ENCODE measurements at places on chromosomes 7 and 10.

GRCh38 chr10:70131560-70131937 lies 1.1 kb downstream of the AIFM2 start:
- DNase-seq = no peak

DNA sequence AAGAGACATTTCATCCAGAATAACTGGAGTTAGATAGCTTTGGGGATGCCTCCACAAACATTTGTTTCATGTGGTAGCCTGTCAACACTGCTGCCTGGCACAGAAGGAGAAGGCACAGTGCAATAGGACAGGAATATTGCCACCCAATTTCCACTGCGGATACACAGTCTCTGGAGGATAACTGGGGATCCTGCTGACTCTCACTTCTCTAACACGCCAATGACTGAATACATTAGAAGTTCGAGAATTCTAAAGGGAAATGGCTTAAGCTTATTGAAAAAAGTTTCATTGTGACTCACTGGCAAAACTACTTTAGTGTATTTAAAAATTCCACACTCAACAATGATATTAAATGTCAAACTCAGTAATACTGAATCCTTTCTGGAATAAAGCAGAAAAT lies 12.9 kb downstream of the ARL3 start:
- DNase-seq = no peak

GRCh38 chr10:34407324-34407805 lies 407.7 kb downstream of the PARD3 start:
- peak; percentile 81 for DNase-seq

DNA sequence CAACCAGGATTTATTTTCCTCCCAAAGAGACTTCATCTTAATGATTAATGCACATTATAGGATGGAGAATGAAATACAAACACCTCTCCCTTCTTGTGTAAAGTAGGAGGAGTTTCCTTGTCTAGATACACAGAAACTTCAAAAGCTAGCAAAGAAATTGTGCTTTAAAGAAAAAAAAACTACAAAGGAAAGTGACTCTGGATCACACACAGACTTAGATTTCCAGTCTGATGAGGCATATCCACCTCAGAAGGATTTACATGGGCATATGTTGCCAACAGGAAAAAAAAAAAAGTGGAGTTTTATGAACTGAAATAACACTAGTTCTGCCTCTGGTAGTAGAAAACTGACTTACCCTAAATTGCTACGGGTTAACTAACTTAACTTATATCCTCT lies 449.6 kb downstream of the KCNMA1 start:
- no peak for DNase-seq

DNA sequence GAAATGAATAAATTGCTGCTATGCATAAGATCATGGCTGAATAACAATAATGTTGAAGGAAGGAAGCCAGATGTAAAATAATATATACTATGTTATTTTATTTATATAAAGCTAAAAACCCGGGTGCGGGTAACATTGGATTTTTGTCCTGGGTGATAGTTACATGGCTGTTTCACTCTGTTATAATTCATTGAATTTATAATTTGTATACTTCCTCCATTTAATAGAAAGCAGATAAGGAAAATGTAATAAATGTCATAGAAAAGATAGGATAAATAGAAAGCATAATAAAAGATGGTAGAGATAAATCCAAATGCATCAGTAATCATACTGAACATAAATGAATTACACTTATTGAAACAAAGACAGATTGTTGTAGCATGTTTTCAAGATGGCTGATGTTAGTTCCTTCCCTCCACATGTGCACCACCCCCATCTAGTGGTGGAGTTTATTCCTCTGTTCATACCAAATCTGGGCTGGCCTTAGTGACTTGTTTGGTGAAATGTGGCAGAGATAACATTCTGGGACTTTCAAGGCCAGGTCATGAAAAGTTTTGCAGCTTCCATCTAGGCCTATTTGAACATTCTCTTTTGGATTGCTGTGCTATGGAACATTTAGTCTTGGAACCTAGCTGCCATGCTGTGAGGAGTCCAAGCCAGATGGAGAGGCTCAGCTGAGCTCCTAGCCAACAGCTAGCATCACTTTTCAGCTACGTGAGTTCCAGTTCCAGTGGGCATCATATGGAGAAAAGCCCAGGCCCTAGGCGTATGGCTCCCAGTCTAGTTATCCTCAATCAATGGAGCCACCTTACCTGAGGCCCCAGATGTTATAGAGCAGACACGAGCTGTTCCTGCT lies 46.9 kb downstream of the AHCYL2 start:
- DNase-seq = peak; percentile 62

- DNase-seq = no peak
Observed at GRCh38 chr7:2637505-2638223, 5.9 kb downstream of the TTYH3 start.
